ENCODE measurements at places on chromosomes 11 and 22.

GRCh38 chr11:121304759-121305158 lies 12.2 kb downstream of the SC5D start:
- no peak for DNase-seq

DNA sequence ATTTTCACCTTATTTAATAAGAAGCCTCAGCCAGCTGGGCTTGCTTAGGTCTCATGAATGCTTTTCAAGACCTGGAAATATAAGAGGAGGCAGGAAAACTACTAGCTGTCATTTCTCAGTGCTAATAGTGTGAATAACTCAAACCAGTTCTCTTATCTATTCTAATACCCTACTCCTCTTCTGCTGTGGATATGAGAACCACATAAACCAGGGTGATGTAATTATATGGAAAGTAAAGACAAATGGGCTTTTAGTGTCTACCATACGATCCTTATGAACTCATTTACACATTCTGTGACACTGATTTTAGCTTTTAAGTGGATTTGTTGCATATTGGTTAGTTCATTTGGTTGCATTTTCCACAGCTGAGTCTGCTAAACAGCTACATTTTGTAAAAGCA lies 8.6 kb downstream of the PDGFD start:
- DNase-seq: no peak

GRCh38 chr11:102085864-102086551 lies 24.2 kb upstream of the YAP1 start:
- no peak for DNase-seq

GRCh38 chr11:42170601-42171000 lies 711.1 kb upstream of the LRRC4C start:
- no peak for DNase-seq
